ENCODE measurements at places on chromosomes 2 and 18.

GRCh38 chr2:162245781-162246180, 2.5 kb upstream of the FAP start:
- peak; percentile 88 for DNase-seq

GRCh38 chr2:33190393-33190937, 243.7 kb downstream of the LTBP1 start:
- no peak for DNase-seq

- no peak for DNase-seq
Observed at GRCh38 chr18:7548721-7549120, 18.4 kb upstream of the PTPRM start.

DNA sequence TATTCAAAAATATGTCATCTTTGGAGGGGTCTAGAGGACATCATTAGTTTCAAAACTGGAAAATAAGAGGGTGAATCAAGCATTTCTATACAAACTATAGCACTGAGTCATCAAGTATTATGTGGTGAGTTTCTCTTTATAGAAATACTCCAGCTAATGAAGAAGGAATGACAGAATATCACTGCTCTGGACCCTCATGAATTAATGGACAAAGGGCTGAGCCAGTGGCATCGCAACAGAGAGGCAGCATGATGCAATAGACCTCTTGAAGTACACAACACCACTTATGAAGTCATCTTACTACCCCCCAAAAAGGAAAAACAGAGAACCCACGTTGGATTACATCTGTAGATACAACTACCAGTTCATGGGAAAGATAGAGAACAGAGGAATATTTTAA, 27.4 kb upstream of the EIF2AK3 start:
- DNase-seq: peak; percentile 76

- DNase-seq: peak; percentile 56
Observed at GRCh38 chr2:5479265-5479928, 212.8 kb upstream of the SOX11 start.

DNA sequence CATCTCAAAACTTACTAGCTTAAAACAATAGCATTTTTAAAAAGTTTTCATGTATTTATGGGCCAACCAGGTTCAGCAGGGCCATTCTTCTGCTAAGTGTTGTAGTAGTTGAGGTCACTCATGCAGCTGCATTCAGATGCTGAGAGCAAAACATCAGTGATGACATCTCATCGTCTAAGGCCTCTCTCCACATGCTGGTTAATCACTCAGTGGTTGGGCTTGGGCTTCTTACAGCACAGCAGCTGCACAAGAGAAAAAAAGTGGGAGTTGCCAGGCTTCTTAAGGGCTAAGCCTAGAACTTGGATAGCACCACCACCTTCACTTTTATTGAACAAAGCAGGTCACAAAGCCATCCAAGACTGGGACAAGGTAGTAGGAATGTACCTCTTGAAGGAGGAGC, 190.3 kb downstream of the IRS1 start:
- DNase-seq: peak; percentile 88

GRCh38 chr2:207356567-207356966, 173.2 kb upstream of the CREB1 start:
- no peak for DNase-seq

- no peak for DNase-seq
Observed at GRCh38 chr2:66512626-66513025, 77.7 kb downstream of the MEIS1 start.

- DNase-seq: no peak
Observed at GRCh38 chr2:26891-27290, 19.4 kb downstream of the FAM110C start.

DNA sequence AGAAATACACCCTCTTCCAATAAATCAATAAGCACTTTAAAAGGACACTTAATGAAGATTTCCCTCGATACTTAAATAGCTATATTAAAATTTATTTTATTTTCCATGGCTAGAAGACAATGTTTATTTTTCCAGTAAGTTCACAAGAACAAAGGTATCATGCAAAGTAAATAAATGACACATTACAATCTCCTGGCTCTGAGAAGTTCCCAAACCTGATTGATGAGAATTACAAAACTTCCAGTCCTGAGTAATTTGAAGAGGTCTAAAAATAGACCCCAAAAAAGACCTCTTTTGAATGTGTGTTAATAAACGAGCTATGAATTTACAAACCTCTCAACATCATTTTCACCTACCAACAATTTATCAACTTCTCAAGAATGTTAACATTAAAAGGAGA, 1.5 kb upstream of the PEX13 start:
- no peak for DNase-seq

DNA sequence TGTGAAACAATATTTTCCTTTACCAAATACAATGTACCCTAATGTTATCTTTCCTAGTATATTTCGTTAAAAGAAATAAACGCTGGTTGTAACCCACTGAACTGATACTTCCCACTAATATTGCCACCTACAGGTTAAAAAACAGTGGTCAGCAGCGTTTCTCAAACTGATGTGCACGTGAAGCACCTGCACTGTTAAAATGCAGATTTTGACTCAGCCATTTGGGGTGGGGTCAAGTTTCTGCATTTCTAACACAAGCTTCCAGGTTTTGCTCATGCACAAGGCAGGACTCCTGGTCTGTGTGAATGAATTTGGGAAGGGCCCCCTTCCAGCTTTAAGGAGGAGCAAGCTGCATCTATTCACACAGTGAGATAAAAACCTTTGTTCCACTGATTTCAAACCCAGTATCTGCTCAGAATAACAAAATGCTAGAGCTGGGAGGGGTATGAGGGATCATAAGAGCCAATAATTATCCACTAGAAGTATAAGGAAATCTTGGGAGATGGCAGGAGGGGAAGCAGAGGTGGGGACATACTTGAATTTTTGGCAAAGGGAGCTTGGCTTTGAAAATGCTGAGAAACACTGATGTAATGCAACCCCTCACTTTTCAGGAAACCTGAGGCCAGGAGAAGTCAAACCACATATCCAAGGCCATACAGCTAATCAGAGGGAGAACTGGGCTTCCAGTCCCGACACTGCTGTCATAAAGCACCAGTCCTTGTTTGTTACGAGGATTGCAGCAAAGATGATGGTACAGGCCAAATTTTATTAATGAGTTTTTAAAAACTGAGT, 116.2 kb downstream of the RBMS1 start:
- DNase-seq: no peak

- peak; percentile 65 for DNase-seq
Observed at GRCh38 chr2:12168791-12169388, 422.5 kb downstream of the LPIN1 start.

GRCh38 chr2:49577041-49577440, 422.7 kb upstream of the FSHR start:
- no peak for DNase-seq

- no peak for DNase-seq
Observed at GRCh38 chr18:53531187-53531586, 693.3 kb downstream of the MBD2 start.

- DNase-seq: peak; percentile 59
Observed at GRCh38 chr2:177265824-177266817, 1.6 kb upstream of the NFE2L2 start.

GRCh38 chr2:85888684-85889626, at the start of gene ST3GAL5:
TSS of gene ST3GAL5 (minus strand) at chr2:85888990. CDS start at chr2:85888905, 85 bp downstream.
- DNase-seq: peak; percentile 87

- DNase-seq: no peak
Observed at GRCh38 chr2:96924775-96925747, 55.2 kb upstream of the SEMA4C start.

DNA sequence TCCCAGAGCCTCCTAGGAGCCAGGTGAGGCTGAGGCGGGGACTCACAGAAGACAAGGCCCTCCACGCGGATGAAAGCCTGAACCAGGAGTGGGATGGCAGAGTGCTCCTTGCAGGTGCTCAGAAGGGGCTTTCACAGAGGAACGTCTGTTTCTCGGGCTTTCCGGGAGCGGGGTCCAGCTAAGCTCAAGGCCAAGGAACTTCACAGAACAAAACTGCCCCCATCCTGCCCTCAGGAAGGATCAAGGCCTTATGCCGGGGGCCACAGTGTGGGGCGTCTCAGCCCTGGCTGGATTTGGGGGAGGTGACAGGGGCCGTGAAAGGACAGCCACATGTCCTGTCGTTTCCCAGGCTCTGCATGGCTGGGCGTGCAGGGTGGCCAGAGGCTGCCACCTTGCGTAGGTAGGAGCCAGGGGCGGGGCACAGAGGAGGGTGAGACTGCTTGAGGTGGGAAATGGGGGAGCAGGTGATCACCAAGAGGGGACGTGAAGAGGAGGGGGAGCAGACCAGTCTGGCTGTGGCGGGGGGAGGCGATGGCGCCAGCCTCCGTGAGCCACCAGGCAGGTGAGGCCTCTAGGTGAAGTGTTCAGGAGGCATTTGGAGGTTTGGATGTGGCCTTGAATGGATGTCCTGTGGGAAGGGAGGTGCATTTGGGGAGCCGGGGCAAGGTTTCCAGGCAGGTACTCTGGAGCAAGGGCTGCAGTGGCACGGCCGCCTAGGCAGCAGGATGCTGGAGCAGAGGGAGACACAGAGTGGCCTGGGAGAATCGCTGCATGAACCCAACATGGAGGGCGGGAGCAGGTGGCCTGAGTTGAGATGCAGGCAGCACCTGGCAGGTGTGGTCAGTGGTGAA, 79.1 kb downstream of the TWIST2 start:
- DNase-seq: no peak

Measured in fibroblast of skin of right quadriceps (primary cell).